ENCODE measurements at places on chromosomes 2 and 18.

DNA sequence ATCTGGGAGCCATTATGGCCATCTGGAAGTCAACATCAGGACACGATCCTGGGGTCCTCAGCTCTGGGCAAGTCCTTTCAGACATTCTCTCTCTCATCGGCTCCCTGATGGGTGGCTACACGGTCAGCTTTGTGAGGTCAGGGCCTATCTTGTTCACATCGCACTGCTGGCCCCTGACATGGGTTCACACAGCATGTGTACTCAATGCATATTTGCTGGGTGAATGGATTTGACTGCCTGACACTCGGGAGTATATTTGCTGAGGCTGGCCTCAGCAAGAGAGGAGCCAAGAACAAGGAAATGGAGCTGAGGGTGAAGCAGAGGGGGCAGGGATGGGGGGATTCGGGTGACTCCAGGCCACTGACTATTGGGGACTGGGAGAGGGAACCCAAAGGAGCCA, 50.5 kb downstream of the SLC4A5 start:
- peak; percentile 61 for DNase-seq

DNA sequence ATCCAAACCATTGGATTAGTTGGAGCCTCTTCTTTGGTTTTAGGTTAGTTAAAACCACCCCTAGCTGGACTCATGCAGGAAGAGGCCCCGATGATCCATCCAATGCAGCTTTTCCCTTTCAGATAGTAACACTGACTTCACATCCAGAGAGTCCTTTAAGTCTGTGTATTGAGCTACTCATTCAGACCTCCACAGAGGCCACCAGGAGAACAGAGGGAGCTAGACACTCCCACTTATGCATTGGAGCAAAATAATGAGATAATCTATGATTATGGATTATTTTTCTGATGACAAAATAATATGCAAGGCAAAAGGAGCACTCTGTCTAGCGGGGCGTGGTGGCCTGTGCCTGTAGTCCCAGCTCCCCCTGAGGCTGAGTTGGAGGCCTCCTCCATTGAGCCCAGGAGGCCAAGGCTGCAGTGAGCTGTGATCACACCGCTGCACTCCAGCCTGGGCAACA, 1.6 kb upstream of the ROCK2 start:
- no peak for DNase-seq

DNA sequence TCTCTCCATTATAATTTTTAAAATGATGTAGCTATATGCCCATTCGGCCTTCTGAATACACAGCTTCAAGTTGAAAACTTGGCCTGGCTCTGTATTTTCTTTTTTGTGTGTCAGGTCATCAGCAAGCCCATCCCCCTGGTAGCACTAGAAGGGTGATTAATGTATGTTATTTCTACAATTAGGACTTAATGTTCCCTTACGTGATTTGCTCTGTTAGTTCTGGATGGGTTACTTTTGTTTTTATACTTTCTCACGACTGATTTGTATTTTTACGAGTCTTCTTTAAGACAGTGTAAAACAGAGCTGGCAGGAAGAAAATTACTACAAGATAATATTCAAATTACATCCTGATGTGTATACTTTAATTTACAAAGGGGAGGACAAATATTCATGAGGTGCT, 88.4 kb upstream of the RGPD4 start:
- DNase-seq, result no peak

- no peak for DNase-seq
Measured at GRCh38 chr2:17915811-17916518, 37.5 kb downstream of the KCNS3 start.

DNA sequence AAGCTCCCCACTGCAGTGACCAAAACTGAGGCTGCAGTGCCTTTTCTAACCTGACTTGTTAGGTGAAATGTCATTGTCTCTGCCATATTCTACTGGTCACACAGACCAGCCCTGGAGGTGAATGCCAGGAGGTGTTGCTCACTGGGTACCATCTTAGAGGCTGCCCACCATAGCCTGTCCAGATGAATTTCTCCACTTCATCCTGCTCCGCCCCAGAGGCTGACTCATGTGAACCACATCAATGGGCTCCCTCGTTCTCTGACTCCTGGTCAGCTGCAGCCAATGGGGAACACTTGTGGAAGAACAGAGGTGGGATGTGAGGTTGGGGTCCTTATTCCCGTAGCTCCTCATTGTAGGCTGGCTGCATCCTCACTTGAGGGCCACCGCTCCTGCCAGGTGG, 3.4 kb upstream of the NARS1 start:
- DNase-seq, result no peak

DNA sequence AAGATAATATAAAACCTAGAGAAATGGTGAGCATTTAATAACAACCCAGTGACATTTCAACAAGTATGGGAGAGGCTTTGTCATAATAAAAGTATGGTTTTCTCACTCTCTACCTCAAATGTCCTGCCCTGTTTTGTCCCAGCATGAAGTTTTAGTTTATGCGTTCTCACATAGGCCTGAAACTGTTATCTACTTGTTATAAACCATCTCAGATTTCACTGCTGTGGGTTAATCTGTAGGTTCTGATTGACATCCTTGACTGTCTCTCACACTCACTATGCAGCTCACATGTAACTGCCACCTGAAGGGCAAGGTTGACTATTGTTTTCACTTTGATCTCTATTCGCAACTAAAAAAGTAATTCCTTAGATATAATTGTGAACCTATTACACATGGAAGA, 44.9 kb downstream of the ZEB2 start:
- no peak for DNase-seq

- no peak for DNase-seq
Measured at GRCh38 chr2:23311186-23311585, 73.8 kb upstream of the KLHL29 start.

DNA sequence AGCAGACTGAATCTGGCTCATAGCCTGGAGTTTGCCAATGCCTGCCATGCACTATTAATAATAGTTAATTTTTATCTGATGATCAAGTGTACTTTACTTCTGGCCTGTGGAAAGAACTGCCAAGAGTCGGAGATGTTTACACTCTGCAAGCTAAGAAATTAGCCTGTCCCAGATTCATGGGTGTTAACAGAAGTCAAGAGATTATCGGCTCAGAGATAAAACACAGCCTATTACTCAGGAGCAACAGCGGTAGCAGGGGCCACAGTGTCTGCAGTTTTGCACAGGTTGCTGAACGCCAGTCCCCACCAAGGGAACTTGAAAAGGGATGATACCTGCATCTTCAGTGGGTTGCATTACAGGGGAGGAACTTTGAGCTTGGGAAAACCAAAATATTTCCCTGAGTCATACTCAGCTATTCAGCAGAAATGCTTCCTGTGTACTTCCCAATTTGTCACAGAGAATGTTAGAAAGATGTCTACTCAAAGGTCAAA, 4.3 kb upstream of the ADI1 start:
- no peak for DNase-seq

DNA sequence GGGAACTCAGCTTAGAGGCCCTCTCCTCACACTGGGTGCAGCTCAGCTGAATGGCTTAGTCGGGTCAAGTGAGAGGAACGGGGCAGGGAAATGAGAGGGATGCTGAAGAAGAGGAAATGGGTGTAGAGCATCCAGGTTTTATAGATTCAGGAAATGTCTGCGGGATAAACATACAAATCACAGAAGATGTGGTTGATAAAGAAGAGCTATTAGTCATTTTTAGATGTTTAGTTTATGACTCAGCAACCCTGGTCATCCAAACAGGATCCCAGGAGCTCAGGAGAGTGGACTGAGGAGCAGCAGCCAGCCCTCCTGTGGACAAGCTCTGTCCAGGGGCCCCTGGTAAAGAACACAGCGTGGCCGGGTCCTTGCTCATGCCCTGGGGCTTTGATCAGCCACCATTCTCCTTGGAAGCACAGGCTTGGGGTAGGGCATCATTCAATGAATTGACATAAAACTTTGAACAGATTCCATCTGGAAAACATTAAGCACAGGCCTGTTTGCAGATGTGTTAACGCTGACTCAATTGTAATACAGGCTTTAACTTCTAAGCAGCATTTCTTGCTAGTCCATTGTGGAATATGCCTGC, 83.0 kb downstream of the NPAS2 start:
- no peak for DNase-seq

DNA sequence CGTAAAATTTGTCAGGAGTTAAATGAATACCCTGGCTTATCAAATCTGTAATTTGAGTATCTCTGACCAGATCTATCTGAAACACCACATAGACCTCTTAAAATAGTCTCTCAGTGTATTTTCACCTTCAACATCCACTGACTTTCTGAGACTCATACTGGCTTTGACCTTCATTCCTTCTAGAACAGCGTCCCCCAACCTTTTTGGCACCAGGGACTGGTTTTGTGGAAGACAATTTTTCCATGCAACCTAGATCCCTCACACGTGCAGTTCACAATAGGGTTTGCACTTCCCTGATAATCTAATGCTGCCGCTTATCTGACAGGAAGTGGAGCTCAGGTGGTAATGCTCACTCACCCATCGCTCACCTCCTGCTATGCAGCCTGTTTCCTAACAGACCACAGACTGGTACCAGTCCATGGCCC, 3.2 kb downstream of the NBAS start:
- peak; percentile 78 for DNase-seq

DNA sequence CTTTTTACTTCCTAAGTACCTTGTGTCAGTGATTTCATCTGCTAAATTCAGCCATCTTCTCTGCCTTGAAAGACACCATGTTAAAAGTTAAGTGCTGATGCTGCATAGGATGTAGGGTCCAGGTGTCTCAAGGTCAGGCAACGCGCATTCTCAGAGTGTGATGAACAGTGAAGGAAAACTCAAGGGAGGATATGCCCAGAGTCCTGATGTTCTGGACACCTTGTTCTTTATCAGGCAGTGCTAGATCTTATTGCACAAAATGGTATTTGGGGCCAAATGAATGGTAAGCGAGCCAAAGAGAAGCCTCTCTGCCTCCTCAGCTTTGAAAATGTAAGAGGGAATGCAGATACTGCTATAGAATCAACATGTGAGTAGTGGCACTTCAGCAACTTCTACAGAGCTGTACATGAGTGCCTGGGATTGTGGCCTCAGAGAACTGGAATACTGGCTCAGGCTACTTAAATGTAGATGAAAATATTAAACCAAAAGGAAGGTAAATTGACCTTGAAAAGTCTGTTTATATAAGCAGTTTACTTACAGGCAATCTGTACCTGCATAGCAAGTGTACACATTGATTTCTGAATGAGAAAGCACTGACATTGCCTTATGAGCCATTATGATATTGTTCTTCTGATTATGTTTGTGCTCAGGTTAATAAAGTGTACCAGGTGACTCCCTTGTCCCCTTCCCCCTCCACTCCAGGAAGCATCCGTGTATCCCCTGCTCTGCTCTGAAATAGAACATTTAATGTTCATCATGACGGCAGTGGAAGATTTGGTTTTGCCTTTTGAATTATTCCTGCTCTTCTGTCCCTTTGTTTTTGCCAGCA, 86.7 kb upstream of the RANBP2 start:
- DNase-seq, result peak; percentile 92

DNA sequence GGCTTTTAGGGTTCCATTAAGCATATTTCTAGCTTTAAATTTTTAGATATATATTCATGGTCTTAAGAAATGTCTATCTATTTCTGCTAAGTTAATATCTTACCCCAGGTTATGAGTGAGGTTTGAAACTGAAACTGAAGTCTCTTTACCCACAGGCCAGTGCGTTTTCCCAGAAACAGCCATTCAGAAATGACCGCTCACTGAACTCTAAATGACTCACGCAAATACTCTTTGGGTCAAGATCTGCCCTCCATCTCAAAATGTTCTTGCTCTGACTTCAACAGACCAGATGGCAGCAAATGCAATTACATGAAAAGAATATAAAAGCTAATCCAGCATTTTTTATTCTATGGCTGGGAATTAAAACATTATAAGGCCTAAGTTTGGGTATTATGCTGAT, 315.2 kb downstream of the TDRD15 start:
- DNase-seq, result no peak

DNA sequence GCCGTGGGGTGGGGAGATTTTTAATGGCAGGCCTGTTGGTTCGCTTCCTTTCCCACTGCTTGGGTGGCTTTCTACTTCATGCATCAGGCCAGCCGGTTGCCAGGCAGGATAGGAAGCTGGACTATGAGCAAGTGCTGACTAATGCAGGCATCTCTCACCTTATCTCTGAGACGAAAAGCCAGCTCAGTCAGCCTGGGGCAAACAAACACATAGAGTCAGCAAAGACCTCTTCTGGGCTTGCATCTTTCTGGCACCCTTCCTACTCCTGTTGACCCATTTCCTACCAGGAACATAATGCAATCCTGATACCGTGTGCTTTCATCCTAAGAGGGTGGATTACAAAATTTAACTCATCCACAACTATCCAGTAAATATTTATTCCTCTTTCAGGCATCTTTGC, 416.6 kb upstream of the MEX3C start:
- DNase-seq, result no peak

GRCh38 chr2:160955578-160955977, 204.7 kb upstream of the TANK start:
- no peak for DNase-seq

- DNase-seq, result peak; percentile 81
Measured at GRCh38 chr18:3595369-3596273, 145.6 kb downstream of the TGIF1 start.

GRCh38 chr18:35694808-35695207, 113.3 kb downstream of the GALNT1 start:
- no peak for DNase-seq

DNA sequence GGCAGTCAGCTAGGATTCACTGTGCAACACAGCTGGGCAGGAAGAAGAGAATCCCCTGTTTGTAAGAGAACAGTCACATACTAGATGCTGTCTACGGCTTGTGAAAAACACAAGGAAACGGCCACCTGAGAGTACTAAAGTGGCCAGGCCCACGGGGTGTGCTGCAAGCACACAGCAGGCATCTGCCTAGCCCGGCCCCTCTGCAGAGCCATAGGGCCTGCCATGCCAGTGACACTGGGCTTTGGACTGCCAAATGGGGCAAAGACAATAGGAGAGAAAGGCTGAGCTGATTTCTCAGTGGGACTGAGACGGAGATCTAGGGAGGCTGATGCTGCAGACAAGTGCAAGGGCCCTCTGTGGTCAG, 10.3 kb downstream of the TUBB6 start:
- DNase-seq, result no peak

DNA sequence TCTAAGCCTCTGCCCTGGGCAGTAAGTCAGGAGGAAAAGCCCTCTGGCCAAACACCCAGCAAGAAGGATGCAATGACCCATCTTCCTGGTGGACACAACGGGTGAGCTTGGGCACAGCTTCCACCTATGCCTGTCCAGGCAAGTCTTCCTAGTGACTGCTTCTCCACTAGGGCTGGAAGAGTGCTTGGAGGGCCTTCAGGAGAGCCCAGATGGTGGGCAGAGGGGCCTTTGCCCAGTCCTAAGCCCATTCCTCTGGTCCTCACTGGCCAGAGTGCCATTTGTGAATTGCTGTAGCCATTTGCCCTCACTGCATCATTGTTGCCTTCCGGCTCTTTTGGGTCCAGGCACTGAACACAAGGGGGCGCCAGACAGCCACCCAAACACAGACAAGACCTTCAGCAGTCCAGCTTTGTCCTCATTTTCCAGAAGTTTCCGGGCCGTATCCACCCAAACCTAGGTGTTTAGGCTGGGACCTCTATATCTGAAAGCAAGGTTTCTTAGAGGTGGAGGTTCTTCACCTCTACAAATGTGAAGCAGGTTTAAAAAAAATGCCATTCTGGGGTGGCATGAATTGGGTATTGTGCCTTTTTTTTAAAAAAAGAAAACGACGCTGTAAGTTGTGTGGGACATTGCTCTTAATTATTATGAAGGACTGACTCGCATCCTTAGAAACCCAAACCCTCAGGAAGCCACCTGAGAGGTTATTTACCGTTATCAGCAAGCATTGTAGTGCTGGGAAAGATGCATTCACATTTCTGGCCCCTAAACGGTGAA, 29.5 kb downstream of the PAX8 start:
- DNase-seq, result peak; percentile 49

- DNase-seq, result no peak
Measured at GRCh38 chr2:12821656-12822055, 104.9 kb downstream of the TRIB2 start.

- DNase-seq, result peak; percentile 9
Measured at GRCh38 chr18:37684590-37684989, 119.0 kb upstream of the CELF4 start.
